ENCODE measurements at places on chromosomes 11 and 22. TPM values are rescaled to one million over a fixed set of nuclear protein-coding genes. Genes with fewer than 3 reads are reported as not detected.

The MRGPRX4 gene
- not detected for total RNA-seq

The PYGM gene
- total RNA-seq = 0.28 TPM

The OSM gene
- total RNA-seq = 0.10 TPM

The OSBPL5 gene
- total RNA-seq = 3.6 TPM

The PDGFD gene
- 0.96 TPM for total RNA-seq

The MPST gene
- total RNA-seq = 247 TPM

The MS4A12 gene
- total RNA-seq = not detected

The C22orf31 gene
- not detected for total RNA-seq

The TTC28 gene
- 12.3 TPM for total RNA-seq

The NECTIN1 gene
- total RNA-seq = 6.5 TPM

The SCARF2 gene
- total RNA-seq = 2.2 TPM

The FREY1 gene
- 0.68 TPM for total RNA-seq

The XPNPEP3 gene
- 22.0 TPM for total RNA-seq

The CLCF1 gene
- total RNA-seq = 0.43 TPM

The UBE2L3 gene
- 16.5 TPM for total RNA-seq

The RFPL1 gene
- 0.45 TPM for total RNA-seq

The OR51I1 gene
- total RNA-seq = not detected

The OR2AT4 gene
- total RNA-seq = not detected

The UBQLN3 gene
- total RNA-seq = not detected

The OR4C11 gene
- not detected for total RNA-seq

The TEAD1 gene
- 29.6 TPM for total RNA-seq

The C11orf65 gene
- 0.70 TPM for total RNA-seq

The CRYBB3 gene
- 0.91 TPM for total RNA-seq

The THY1 gene
- 0.96 TPM for total RNA-seq

The SYCE3 gene
- total RNA-seq = 0.45 TPM

Measured in left lobe of liver (tissue), 2 donors.